Stimulated activated CD8-positive, alpha-beta memory T cell treated with anti-CD3 and anti-CD28 coated beads, Interleukin-4, amount 100 ng/mL, for 1 hour (primary cell): ENCODE measurements at places on chromosomes 13 and 19.

DNA sequence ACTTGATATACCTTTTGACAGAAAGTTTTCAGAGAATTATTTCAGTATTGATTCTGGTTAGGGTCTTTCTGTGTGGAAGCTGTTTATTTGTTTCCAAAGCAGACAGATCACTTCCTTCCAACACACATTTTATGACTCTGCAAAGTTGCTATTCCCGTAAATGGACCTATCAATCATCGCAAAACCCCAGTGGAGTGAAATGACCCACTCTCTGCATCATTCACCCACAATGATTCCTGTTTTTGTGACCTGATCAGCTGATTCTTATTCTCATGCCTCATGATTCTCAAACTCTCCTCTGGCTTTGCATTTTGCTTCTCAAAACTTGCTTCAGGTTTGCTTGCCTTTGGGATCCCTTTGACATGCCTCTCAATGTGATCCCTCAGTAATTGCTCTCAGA lies 453.7 kb downstream of the PCDH17 start:
- DNase-seq: no peak

DNA sequence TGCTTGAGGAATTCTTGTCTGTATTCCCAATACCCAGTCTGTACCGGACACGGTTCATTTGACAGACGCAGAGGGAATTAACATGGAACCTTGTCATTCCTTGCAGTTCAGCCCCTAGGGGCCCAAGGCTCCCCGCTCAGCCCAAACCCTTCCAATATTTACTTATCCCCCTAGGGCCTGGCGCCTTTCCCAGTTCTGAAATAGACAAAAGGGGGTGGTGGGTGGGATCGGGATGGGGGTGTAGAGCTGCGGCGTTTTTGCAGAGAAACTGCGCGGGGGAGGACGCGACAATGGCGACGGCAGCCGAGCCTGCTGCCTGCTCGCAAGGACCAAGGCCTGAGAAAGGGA lies 583 bp downstream of the AKAP8L start:
- no peak for DNase-seq

- DNase-seq: no peak
Measured at GRCh38 chr13:20190481-20191310, 2.0 kb downstream of the GJB2 start.

DNA sequence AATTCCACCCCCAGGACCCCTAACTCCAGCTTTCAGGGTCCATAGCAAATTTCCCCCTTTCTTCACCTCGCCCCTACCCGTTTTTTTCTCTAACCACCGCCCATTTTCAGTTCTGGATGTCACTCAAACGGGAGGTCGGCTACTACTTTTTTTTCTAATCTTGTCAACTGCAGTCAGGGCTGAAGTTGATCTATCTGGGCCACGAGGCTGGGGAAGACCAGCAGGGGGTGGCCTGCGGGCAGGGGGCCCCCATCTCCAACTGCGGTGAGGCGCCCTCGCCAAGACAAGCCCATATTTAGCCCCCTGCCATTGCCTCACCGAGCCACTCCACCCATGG lies 748 bp downstream of the LHFPL6 start:
- no peak for DNase-seq

DNA sequence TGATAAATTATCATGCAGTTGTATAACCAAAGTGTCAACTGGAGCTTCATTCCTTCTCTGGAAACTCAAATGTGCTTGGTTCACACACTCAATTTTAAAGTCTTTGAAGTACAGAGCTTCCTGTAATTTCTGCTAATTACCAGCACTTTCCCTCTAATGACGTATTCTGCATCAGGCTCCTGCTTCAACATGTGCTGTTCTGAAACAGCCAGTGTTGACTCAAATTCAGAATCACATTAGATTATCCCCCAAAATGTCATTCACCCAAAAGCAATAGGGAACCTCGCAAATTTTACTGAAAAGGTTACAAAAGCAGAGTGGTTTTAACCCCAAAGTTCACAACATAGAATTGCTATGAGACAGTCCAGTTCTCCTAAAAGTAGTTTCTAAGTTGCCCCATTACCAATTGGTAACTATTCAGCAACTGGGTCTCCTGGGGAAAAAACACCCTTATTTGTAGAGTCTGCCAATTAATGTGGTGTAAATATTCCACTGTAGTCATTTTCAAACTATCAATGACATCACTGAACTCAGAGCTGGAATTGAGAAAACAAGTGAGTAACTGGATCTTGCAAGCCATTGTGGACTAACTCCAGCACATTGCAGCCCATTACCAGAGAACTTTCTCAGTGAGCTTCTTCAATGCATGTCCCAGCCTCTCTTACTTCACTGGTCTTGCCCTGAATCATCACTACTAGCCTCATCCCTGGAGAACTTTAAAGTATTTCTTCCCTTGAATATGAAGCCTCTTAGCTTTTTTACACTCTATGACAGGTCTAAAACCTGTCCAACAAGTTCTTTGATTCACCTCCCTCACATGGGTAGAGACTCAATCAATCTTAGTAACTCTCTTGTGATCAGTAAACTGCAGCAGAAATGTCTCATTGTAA lies 955.4 kb downstream of the EFNB2 start:
- DNase-seq: no peak

DNA sequence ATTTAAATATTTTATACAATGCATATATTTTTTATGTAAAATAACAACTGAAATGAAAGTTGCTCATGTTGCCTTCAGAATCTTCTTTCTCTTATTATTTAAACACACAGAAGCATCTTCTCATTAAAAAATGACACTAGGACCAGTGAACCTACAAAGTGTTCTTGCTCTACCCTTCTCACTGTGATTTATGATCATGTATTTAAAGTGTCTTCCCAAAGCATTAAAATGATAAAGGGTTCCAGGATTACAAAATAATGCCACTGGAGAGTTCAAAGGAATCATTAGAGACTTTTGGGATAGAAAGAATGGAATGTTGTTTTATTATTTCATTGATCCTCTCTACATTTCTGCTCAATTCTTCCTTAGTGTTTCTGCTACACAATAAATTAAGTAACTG lies 643.6 kb upstream of the SLITRK1 start:
- DNase-seq: no peak

DNA sequence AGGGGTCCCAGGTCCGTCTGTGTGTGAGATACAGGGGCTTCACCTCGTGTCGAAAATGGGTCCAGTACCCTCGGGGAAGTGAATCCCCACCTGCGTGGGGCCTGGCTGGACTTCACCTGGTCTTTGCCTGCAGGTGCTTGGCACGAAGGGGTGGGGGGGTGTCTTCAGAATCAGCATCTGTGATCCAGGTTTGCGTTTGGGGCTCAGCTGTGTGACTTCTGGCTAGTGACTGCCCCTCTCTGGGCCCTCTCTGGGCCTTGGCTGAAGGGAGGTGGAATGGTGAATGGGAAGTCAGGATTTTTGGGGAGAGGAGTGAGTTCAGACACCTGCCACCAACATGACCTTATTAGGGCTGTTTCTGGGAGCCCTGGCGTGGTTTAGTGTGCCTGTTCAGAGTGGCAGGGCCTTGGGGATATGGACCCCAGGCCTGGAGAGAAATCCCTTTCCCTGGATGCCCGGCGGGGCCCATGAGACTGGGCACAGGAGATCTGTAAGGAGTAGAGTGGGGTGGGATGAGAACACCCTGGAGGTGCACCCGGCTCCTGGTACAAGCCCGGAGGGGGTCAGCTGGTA lies 2.7 kb downstream of the CELF5 start:
- no peak for DNase-seq
